ENCODE measurements at places on chromosomes 3 and 15. TPM values are rescaled to one million over a fixed set of nuclear protein-coding genes. Genes with fewer than 3 reads are reported as not detected.

POC1A gene
- 2.9 TPM for polyA plus RNA-seq

CFAP161 gene
- 0.03 TPM for polyA plus RNA-seq

LRTM1 gene
- not detected for polyA plus RNA-seq

FBXO40 gene
- 28.1 TPM for polyA plus RNA-seq

GRCh38 chr3:46860810-46861604 is 2.2 kb downstream of the MYL3 start:
- H3K36me3 ChIP-seq: peaks cover 6% of the 10 kb centered on the region
- peaks cover 9% of the 10 kb centered on the region for H3K4me1 ChIP-seq
- peak; percentile 10 for DNase-seq
- peak overlapping the region; percentile 53 for H3K4me3 ChIP-seq
- H3K27ac ChIP-seq: peak overlapping the region; percentile 81
- no peaks in the 10 kb centered on the region for H3K27me3 ChIP-seq

DNA sequence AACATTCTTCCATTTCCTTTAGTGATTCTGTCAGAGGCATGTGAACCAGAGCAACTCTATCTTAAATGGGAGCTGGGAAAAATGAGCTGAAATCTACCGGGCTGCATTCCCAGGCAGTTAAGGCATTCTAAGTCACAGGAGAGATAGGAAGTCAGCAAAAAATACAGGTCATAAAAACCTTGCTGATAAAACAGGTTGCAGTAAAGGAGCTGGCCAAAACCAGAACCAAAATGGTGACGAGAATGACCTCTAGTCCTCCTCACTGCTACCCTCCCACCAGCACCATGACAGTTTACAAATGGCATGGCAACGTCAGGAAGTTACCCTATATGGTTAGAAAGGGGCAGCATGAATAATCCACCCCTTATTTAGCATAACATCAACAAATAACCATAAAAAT is 66.4 kb downstream of the B3GALNT1 start:
- no peak overlapping the region for H3K4me3 ChIP-seq
- H3K36me3 ChIP-seq: no peaks in the 10 kb centered on the region
- no peak overlapping the region for H3K27ac ChIP-seq
- H3K4me1 ChIP-seq: no peaks in the 10 kb centered on the region
- DNase-seq: no peak

DNA sequence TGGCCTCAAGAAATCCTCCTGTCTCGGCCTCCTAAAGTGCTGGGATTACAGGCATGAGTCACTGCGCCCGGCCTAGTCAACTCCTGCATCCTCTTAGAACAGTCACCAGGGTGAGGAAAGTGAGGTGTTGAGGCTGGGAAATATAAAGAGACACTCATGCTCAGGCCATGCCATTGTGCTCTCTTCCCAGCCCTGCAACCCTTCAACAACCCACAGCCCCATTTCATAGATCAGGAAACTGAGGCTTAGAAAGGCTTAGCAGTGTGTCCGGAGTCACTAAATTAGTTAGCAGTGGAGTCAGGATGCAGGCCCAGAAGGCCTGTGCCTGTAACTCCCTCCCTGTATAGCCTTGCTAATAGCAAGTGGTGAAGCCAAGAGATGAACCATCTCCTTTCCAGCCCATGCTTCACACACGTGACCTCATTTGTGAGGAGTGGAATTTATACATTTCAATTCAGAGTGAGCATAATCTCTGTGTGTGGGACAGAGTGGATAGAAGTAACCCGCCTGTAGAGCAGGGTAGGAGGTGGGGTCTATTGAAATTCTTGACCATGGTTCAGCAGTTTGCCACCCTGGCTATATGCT is 51.7 kb upstream of the USP3 start:
- no peaks in the 10 kb centered on the region for H3K27me3 ChIP-seq
- H3K4me3 ChIP-seq: no peak overlapping the region
- H3K4me1 ChIP-seq: no peaks in the 10 kb centered on the region
- DNase-seq: no peak
- H3K36me3 ChIP-seq: no peaks in the 10 kb centered on the region
- no peak overlapping the region for H3K27ac ChIP-seq

DNA sequence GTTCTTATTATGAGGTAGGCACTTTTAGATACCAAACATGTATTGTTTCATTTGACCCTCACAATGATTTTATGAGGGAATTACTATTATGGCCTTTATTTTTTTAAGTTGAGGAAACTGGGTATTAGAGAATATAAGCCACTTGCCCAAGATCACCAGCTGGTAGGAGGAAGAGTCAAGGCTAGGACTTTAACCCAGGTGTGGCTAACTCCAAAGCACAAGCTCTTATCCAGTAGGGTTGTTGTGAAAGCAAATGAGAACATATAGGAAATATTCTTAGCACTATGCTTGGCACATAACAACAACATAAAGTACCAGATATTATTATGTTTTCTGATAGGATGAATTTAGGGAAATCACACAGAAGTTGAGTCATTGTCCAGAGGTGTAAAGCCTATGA is 7.9 kb downstream of the BTLA start:
- H3K27ac ChIP-seq: no peak overlapping the region
- no peaks in the 10 kb centered on the region for H3K4me1 ChIP-seq

All from psoas muscle (tissue), 8 donors.